Activated CD4-positive, CD25-positive, alpha-beta regulatory T cell treated with anti-CD3 and anti-CD28 coated beads, Interleukin-2, amount 50 U/mL, for 16 hours (primary cell): ENCODE measurements at places on chromosomes 2 and 18.

GRCh38 chr2:205721057-205721449, 38.8 kb downstream of the NRP2 start:
- DNase-seq, result no peak

DNA sequence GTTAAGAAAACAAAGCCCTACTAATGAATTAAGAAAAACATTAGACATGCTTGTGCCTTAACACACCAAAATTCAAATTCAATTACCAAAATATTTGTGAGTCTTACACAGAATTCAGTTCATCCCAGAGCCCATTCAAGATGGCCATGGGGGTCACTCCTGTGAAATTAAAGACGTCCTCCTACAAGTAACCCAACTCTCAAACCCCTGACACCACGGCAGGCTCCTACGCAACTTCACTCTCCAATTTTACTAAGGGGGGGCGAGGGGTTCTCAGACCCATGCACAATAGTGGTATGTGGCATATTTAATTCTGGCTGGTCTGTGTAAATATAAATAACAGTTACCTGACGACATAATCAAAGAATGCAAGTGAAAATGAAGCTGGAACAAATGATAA, 5.0 kb downstream of the ZNF516 start:
- no peak for DNase-seq

DNA sequence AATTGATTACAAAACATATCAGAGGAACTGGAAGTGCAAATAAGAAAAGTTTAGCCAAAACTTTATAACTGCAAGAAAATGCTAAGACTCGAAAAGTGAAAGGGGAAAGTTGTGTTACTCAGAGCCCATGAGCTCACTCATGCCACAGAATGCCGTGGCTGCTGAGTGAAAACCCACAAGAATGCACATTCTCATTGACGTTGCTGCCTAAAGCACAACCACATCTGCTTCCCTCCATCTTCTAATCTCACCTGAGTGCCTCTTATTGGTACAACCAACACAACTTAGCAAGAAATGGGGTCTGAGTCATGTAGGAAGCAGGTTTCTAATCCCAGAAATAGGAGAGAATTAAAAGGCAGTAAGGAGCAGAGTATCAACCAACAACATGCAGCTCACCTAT, 259.7 kb downstream of the LNPK start:
- DNase-seq, result no peak

DNA sequence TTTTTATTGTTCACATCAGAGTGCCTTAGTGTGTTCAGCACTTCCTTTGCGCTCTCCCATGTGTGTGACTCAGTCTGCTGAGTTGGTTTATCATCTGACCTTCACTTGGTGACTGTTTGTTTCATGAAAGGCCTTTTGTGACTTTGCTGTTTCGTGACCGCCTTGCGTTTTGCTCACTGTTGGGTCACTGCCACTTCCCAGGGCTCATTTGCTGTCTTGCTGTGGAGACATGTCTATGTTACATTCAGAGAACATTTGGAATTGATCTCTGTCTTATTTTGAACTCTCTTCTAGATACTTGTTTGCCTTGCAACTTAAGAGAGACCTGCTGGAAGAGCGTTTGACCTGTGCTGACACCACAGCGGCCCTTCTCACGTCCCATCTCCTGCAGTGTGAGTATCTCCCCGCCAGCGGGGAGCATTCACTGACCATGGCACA, 54.7 kb downstream of the FARP2 start:
- no peak for DNase-seq

GRCh38 chr18:32674491-32674890, 98.3 kb downstream of the KLHL14 start:
- no peak for DNase-seq
